ENCODE measurements at places on chromosomes 1 and 21.

GRCh38 chr1:30735668-30736498, 12.5 kb upstream of the MATN1 start:
- no peak for DNase-seq

DNA sequence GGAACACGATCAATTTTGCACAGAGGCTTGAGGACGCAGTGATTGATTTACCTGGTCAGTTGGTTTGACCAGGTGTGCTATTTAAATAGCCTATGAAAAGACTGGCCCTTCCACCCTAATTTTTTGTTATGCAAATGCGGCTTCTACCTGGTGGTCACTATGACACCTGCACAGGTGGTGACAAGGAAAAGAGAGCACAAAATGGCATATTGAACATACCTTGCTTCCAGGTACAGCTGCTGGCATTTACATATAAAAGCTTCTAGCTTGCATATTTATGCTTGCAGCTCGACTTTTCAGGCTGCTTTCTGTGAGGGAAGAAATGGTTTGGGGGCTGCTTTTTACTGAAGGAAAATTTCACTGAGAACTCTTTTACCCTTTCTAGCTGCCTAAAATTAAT, 15.3 kb upstream of the FMO4 start:
- DNase-seq = no peak

DNA sequence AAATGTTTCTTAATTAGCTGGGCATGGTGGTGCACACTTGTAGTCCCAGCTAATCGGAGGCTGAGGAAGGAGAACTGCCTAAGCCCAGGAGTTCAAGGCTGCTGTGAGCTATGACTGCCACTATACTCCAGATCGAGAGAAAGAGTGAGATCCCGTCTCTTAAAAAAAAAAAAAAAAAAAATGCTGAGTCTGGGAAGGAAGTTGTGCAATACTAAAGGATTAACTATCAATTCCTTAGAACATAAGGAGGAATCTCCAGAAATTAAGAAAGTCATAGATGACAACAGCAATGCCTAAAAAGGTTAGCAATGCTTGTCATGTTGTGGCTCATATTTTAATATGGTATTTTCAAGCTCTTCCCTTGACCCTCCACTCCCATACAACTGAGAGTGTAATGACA, 5.3 kb downstream of the LUZP1 start:
- DNase-seq = no peak

DNA sequence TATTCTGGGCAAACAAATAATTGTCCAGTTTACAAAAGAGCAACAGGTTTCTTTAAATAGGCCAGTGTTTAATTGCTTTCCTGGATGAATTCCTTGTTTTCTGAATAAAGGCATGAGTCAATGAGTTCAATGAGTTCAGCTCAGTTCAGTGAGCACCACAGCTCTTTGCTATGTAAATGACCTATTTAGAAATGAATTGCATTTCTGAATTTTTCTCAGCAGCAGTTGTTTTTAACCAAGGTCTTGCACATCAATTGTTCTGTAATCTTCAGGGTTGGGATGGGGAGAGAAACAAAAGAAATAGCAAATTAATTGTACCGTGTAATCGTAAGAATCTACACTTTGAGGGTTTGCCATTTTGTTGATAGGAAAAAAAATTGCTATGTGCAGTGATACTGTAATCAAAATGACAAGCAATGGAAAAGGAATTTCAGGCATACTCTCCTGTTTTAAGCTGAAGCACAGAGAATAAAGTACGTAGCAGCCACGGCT, 45.7 kb downstream of the MIS18A start:
- DNase-seq = no peak

GRCh38 chr1:5728663-5729355, 263.4 kb downstream of the NPHP4 start:
- DNase-seq = no peak
